ENCODE measurements at places on chromosomes 3 and 15.

- DNase-seq, result no peak
Observed at GRCh38 chr15:93286446-93286845, 197.4 kb upstream of the RGMA start.

GRCh38 chr3:197149-197827, 725 bp downstream of the CHL1 start:
- DNase-seq, result no peak

DNA sequence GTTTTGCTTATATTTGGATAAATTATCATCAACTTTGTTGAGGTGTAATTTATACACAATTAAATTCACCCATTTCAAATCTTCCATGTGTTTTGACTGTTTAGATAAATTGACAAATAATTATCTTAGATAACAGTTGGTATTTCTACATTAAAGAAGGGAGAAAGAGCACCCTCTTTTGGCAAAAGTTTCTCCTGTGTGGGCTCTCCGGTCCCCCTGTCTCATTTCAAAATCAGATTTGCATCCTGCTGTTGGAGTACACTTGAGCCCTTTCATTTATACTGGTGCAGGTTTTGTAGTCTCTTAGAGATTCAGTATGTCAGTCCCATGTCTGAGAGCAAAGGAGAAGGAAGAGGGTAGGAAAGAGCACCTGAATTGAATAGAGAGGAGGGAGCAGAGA, 49.4 kb downstream of the NKIRAS1 start:
- DNase-seq, result no peak

- no peak for DNase-seq
Observed at GRCh38 chr3:149784064-149784704, 8.2 kb downstream of the ANKUB1 start.

DNA sequence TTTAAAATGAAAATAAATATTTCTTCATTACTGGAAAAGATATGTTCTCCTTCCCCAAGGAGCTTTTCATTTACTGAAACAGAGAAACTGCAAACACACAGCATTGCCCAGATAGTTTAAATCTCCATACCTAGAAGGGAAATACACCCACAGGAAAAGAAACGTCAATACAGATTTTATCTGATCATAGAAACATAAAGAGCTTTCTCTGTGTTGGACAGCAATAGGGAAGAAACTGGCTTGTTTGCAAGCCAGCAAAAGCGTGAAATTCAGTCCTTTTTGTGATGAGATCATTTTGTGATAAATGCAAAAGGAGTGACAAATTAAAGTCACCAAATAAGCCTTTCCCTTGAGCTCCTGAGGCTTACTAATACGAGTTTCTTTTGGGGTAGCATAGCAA, 398.0 kb downstream of the TIGIT start:
- DNase-seq, result no peak

- no peak for DNase-seq
Observed at GRCh38 chr3:42853056-42853455, 22.6 kb downstream of the CYP8B1 start.

- no peak for DNase-seq
Observed at GRCh38 chr3:114623420-114624046, 329.7 kb downstream of the TIGIT start.

Data from NCI-H1048 (cell line).